ENCODE measurements at places on chromosomes 6 and 20.

DNA sequence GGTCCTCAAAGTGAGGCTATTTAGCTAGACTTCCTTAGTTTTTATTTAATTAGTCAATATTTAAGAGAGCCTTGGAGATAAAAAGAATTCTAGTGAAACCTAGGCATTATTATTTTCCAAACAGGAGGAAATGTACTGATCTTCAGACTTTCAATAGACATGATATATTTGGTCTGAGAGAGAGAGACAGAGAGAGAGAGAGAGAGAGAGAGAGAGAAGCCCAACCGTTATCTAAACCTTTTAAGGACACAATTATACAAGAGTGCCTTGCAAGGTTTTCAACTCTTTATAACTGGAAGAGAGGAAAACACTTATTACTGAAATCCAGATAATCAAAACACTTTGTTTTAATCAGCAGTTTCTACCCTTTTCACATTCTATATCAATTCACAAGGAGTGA is 64.8 kb downstream of the BACH2 start:
- no peak for DNase-seq

- no peak for DNase-seq
These were observed 43.3 kb downstream of the SULF2 start for GRCh38 chr20:47741669-47742608.

DNA sequence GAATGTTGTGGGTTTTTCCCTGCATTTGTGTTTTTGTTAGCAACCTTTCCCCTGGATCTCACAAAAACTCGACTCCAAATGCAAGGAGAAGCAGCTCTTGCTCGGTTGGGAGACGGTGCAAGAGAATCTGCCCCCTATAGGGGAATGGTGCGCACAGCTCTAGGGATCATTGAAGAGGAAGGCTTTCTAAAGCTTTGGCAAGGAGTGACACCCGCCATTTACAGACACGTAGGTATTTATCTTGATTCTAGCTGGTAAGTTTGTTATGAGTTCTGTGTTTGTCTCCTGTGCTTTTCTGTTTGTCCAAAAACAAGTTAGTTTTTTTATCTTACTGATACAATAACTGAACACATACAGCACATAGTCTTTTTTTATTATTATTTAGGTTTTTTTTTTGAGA is 3.0 kb downstream of the SLC25A27 start:
- no peak for DNase-seq

- DNase-seq = no peak
These were observed 4.2 kb downstream of the TPD52L1 start for GRCh38 chr6:125157725-125158124.

- no peak for DNase-seq
These were observed 78.1 kb upstream of the KIF25 start for GRCh38 chr6:167919349-167919748.

GRCh38 chr6:170270984-170271593 is 19.8 kb downstream of the DLL1 start:
- DNase-seq = no peak

Measured in activated T-cell treated with anti-CD3 and anti-CD28 coated beads, Interleukin-2, amount 50 U/mL, for 72 hours (primary cell).